ENCODE measurements at places on chromosomes 16 and 17.
A peak's percentile ranks its signal among the peaks of the same experiment; 100 is the strongest.

DNA sequence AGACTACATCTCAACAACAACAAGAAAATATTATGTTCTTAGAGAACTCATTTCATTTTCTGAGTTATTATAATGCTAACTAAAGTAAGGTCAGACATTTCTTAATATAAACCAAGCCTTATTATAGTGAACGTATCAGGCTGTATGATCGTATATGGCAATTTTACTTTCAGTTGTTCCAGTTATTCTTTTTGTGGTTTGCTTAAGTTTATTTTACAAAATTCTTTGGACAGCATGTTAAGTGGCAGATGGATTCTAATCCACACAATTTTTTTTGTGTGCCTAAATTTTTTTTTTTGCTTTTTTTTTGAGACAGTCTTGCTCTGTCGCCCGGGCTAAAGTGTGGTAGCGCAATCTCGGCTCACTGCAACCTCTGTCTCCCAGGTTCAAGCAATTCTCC is 59.0 kb downstream of the VMP1 start:
- DNase-seq = no peak

DNA sequence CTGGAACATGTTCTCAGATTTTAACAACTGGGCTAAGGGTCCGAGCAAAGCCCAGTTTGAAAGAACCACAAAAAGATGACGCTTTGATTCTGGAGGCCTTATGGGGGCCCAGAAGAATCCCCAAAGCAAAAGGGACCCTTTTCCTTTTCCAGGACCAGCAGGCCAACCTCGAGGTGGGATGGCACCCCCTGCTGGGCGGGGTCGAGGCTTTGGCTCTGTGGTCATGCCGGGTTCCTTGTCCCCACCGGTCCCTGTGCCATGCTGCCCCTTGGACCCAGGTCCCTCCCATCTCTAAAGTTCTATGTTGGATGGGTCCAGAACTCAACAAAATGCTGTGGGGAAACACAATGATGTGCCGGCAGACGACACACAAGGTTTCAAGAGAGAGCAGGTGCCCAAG is 30.9 kb downstream of the TMEM204 start:
- DNase-seq = no peak

- DNase-seq = no peak
Observed at GRCh38 chr16:88698646-88699045, 7.6 kb downstream of the RNF166 start.

DNA sequence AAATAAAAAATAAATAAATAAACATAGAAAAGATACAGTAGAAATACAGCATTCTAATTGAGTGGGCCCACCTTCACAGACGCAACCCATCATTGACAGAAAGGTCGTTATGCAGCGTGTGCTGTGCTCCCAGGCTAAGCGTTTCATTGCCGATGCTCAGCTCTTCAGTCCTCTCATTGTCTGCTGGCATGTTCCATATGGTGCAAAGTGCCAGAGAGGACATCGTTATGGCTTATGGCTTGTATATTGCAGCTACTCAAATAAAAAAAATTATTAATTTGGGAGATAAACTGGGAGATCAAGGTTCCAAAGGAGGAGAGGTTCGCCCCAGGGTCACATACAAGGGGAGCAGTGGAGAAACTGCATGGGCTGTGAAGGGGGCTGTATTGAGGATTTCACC is 11.3 kb upstream of the UBALD2 start:
- no peak for DNase-seq

- no peak for DNase-seq
Observed at GRCh38 chr16:80161799-80162739, 378.7 kb upstream of the DYNLRB2 start.

DNA sequence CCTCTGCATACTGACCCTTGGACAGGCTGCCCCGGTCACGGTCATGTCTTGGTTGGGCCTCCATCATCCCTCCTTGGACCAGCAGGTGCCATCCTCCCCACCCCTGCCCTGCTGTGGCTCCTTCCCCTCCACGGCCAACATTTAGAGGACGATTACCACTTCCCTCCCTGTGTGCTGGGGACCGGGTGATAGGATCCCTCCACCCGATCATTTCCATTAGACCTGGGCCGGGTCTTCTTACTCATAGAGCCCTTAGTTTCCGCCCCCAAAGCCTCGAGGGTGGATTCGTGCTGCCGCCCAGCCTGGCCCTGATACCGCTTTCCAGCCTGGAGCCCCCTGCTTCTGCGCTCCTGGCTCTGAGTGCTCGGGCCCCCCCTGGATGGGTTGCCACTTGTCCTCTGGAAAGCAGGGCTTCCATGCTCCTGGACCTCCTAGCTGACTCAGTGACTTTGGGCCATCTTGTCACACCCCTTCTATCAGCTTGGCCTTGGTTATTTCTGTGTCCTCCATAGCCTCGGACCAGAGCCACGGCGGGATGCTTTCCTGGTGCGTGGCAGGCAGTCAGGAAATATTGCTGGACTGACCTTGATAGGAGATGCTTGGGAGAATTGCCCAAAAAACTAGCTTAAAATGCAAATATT is 171.4 kb downstream of the SEC14L1 start:
- DNase-seq = no peak

DNA sequence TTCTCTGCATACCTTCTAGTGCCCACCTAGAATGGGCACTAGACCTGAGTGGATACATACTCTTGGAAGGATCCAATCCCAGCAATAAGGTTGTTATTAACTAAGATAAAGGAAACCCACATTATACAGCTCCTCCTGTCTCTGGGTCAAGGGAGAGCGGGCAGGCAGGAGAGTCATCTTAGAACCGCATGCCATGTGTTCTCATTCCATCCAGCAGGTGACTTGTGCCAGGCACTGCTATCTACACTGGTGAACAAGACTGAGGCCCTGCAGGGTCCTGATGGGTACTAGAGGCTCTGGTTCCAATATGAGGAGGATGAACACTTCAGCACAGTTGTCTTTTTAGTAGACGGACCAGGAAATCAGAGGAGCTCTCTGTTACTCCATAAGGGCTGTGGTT is 5.9 kb upstream of the CD300H start:
- no peak for DNase-seq

- no peak for DNase-seq
Observed at GRCh38 chr17:41559548-41559947, 12.3 kb downstream of the KRT9 start.

DNA sequence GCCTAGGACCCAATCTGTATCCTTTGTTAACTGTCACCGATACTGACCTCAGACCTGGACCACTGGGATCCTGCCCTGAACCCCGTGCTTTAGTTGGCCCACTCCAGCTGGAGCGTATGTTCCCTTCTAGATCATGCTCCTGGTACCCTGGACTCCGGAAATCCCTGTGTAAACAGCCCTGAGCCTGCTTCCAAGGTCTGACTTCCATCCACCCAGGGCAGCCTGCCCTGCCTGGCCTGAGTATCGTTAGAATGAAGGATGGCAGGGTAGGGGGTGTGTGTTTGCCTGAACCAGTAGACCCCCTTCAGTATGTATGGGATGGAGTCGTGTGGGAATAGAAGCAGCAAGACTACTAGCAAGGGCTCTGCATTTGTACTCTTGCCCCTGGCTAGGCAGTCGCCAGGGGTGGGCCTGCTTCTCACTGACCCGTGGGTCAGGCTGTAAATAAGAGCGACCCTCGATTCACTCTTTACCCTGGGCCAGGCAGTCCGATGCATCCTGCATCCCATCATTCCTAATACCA is 691 bp upstream of the TMEM98 start:
- no peak for DNase-seq

DNA sequence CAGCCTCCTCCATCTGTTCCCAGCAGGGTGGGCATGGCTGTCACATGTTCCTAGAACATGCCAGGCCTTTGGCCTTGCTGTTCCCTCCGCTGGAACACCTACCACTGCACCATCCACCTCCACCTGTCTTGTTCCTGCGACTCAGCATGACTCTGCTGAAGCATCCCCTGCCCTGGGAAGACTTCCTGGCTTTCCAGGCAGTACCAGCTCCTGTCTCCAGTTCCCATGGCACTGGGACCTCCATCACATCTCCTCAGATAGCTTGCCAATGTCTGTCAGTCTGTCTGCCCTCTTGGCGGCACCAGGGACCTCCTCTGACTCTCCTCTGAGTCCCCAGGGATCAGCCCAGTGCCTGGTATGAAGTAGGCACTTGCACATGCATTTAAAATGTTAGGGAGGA is 15.7 kb downstream of the PDP2 start:
- DNase-seq = no peak

- DNase-seq = peak; percentile 39
Observed at GRCh38 chr17:79942591-79943346, 92.9 kb downstream of the TBC1D16 start.

DNA sequence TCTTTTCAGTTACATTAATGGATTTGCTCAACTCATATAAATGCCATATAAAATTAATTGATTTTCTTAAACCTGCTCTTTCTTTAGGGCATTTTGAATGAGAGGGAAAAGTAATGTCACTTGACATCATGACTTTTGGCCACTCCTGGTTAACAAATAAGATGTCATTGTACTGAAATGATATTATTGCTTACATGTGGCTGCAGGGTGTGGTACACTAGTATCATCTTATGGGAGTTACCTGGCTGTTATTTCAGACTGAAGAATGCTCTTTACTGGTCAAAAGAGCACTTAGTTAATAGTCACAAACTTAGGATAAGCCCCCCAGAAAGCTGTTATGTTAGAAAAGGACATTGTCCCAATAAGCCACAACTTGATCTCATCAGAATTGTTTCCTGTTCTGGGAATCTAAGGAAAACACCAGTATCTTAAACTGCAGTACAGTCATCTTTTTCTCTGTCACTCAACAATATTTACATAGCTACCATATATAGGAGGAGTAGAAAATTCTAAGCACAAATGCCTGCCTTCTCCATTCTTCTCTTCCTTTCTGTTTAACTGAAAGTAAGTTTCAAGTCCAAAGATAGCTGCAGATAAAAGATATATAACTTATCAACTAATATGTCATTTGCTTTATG is 53.9 kb upstream of the MRC2 start:
- no peak for DNase-seq

GRCh38 chr17:57957886-57958285 is 2.7 kb upstream of the CUEDC1 start:
- DNase-seq = no peak

GRCh38 chr17:64507413-64507782 is 621 bp downstream of the CEP95 start:
- DNase-seq = peak; percentile 70

DNA sequence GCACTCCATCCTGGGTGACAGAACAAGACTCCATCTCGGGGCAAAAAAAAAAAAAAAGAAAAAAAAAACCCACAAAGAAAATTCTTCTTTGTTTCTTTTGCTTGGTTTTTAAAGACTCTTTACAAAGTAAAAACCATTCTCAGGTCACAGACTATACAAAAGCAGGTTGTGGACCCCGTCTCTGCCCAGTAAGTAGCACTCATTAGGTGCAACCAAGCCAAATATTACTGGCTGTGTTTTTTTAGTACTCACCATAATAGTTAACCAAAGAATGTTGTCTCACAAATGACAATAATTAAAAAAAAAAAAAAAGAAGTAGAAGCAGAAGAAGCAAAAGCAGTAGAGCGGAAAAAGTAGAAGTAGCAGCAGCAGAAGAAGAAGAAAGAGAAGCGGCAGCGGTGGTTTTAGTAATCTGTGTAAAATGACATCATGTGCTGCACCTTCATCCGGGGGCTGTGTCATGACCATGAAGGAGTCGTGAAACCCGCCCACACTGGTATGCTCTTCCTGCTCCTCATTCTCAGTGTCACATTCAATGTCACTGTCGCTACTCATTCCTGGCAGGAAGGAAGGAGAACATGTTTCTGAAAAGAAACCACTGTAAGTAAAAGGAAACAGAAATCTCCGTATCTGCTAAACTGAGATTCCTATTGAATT is 105.4 kb downstream of the TRIM37 start:
- DNase-seq = peak; percentile 92

- peak; percentile 52 for DNase-seq
Observed at GRCh38 chr17:35460354-35460851, 11.8 kb upstream of the SLFN13 start.

DNA sequence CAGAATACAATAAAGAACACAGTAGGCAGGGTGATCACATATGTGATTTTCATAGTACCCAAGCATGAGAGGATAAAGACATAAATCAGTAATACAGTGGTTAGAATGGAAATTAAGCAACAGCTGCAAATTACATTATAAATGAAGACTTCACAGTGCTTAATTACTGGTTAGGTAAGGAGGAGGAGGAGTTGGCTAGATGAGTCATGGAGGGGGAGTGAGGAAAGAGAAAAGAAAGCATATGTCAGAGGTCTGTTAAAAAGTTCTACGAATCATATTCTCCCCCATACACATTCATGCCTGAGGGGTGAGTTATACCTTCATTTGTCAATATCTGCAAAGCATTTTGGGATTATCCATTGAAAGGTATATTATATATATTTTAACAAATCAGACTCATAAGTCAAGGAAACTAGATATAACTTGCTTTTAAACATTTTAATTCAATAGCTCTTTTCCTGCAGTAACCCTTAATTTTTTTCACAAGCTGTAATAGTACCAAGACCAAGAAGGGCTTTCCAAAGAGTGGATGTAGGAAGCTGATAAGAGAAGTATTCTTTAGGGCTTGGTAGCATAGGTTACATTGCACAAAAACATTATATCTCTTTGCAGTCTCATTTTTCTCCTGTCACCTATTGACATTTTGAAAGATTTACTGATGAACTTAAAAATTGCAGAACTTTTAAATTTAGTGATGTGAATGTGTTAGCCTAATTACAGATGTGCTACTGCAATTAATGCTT is 99.3 kb downstream of the STXBP4 start:
- no peak for DNase-seq

DNA sequence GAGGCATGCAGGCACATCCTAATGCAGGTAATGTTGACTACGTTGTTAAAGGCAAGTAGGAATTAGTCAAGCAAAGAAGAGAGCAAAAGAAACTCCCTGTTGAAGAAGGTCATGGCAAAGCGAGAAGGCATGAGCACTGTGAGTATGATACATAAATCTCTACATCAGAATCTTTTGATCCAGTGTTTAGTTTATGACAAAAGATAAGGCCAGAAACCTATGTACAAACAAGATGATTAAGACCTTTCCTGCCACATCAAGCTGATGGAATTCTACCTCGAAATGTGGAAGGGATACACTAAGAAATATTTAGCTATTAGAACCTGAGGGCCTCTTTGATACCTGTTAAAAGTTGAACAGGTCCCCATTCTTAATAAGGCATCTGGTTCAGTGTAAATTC is 20.2 kb downstream of the SYCE1L start:
- DNase-seq = no peak

DNA sequence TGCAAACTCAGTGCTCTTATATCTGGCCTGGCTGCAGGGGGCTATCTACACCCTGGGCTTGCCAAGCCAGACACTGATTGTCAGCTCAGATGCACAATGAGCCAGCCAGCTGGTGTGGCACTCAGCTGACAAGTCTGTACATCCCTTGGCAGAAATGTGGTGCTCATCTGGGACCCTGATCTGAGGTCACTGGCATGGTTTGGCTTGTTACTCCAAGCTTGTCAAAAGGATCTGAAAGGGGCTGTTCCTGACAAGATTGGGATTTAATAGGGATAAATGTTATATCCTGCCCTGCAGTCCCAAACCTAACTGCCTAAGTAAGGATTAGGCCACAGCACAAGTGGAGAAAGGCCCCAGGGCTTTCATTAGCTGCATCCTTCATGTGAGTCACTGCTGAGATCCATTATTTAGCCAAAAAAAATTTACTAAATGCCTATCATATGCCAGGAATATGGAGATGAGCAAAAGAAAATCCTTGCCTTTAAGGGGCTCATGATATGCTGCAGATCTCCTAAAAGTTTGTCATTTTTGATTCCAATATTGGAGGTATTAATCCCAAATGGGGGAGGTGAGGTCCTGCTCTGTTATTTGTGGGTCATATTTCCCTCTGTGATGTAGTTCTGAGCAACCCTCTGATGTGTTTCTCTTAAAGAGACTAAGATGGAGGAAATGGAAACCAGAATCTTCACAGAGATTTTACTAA is 6.3 kb downstream of the SLC6A2 start:
- no peak for DNase-seq
